ENCODE measurements at places on chromosomes 16 and 17.

DNA sequence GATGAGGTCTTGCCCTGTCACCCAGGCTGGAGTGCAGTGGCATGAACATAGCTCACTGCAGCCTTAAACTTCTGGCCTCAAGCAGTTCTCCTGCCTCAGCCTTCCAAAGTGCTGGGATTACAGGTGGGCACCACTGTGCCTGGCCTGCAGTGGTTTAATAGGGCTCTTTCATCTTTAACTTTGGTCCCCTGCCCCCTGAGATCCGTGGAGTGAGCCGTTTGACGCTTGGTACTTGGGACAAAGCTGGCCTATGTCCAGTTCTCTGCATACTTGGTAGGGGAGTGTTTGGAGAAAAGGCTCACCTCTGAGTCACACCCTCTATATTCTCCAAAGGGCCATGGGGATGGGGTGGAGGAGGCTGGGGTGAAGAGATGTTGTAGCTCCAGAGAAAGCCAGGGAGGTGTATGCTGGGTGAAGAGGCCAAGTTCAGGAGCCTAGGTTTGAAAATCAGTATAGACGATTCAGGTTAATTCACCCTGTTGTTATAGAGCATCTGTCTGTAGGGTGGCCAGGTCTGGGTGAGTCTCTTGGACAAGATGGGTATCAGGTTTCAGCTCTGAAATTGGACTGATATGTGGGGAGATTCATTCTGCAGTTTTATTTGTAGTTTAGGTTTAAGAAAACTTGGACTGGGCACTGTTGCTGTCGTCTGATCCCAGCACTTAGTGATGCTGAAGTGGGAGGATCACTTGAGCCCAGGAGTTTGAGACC lies 17.6 kb downstream of the ABCC1 start:
- DNase-seq: no peak

GRCh38 chr17:57444682-57445450 lies 188.5 kb downstream of the MSI2 start:
- DNase-seq: no peak

DNA sequence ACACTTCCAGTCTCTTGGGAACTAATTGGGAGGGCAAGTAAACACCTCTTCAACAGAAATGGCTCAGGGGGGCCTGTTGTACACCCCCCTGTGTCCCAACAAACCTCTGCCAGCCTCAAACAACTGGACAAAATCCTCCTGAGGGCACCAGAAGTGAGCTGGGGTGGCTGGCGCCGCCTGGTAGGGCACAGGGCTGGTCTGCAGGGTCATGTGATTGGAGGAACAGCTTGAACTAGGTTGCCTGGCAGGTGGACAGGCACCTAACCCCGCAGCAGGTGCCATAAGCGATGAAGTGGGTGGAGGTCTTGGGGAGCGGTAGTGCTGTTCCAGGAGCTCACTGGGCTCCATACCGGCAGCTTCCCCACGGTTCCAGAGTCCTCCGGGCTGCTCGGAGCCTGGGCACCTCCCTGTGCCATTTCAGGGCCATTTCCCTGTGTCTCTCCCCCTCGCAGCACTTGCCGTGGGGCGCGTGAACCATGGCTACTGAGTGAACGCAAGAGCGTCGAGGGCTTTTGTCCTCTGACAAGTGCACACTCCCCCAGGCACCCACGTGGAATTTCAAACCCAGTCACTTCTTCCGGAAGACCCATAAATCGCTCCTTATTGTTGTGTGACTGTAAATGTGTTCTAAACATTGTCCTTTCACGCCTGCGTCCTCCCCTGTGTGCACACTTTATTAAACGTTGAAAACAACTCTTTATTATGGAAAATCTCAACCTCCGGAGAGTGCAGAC lies 101.5 kb downstream of the SEC14L1 start:
- DNase-seq: no peak

DNA sequence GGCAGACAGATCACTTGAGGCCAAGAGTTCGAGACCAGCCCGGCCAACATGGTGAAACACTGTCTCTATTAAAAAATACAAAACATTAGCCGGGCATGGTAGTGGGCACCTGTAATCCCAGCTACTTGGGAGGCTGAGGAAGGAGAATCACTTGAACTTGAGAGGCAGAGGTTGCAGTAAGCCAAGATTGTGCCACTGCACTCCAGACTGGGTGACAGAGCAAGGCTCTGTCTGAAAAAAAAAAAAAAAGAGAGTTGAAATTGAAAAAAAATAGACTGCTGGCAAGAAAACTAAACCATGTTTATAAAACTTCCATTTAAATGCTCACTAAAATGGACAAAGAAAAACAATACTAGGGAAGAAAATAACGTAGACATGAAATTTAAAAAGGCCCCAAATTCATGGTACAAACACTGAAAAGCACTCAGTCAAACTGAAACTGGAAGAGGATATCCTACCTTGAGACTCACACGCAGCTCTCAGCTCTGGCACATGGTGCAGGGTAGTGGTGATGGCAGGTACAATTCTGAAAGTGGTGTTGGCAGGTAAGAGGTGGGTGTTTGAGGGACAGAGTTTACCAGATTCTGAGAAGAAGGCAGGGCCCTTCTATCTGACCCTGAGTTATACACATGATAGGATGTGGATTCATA lies 19.3 kb downstream of the CNTROB start:
- DNase-seq: no peak

- no peak for DNase-seq
Observed at GRCh38 chr17:79923974-79924638, 84.9 kb upstream of the CBX4 start.

DNA sequence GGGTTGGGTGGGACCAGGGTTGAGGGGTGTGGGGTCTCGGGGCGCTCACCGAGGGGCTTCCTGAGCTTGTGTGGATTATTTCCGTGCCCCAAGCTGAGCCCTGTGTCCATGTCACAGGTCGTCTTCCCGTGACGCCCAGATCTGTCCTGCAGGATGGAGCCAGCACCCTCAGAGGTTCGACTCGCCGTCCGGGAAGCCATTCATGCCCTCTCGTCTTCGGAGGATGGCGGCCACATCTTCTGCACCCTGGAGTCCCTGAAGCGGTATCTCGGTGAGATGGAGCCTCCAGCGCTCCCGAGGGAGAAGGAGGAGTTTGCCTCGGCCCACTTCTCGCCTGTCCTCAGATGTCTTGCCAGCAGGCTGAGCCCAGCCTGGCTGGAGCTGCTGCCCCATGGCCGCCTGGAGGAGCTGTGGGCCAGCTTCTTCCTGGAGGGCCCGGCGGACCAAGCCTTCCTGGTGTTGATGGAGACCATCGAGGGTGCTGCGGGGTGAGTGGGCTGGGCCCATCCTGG lies 1.0 kb downstream of the TELO2 start:
- no peak for DNase-seq

DNA sequence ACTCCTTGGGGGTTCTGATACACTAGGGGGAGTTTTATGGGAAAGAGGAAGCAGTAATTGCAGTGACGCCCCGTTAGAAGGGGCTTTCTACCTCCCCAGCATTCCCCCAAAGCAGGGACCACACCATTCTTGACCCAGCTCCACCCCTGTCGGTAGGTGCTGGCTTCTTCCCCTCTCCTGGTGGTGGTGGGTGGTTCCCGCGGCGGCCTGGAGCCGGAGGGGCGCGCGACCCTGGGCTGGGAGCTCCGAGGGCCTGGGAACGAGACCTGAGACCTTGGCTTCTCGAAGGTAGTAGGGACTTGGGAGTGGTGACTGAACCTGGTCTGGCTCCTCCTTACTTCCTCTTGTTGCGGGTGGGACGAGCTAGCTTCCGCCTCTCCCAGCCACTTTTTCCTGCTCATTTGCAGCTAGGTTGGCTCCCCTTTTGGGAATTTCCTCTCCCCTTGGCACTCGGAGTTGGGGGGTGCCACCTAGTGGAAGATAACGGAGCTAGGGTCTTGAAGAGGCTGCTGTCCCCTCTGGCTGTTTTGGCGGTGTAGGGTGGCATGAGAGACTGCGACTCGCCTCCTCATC lies 438 bp downstream of the GRN start:
- DNase-seq: no peak

DNA sequence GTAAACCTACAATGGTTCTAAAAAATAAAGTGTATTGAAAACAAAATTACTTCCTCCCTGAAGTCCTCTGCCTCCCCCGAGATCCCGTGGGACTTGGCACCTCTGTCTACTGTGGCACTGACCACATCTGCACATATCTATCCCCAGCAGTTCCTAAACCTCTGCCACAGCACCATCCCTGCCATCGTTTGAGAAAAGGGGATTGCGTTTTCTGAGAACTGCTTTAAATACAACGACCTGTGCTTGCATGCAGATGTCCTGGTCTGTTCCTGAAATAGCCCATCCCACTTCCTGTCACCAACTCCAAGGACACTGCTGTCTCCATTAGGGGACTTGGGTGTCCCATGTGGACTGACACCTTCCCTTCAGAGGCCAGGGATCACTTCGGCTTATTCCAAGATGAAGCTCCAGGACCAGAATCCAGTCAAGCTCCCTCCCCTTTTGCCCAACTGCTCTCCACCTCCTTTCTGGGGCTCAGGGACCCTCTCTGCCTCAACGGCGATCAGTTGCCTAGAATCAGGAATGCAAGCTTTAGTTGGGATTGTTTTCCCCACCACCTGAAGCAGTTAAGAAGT lies 20.6 kb downstream of the CBLN1 start:
- no peak for DNase-seq

GRCh38 chr16:83653785-83654184 lies 154.0 kb upstream of the HSBP1 start:
- no peak for DNase-seq

DNA sequence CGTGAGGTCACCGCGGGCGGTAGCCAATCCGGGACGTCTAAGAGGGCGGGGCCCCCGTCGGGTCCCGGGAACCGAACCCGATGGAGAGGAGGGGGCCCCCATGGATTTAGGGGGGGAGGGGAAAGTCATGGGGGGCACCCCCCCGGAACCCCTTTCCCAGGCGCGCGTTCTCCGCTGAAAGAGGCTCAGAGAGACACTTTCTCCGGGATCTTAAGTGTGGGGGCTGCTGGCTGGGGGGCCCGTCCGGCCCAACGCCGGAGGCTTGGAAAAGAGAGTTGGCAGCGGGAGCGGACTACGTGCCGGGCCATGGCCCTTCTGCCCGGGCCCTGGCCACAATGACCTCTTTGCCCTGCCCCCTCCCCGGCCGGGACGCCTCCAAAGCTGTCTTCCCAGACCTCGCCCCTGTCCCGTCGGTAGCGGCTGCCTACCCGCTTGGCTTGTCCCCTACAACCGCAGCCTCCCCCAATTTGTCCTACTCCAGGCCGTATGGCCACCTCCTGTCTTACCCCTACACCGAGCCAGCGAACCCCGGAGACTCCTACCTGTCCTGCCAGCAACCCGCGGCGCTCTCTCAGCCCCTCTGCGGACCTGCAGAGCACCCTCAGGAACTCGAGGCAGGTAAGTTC lies at the start of gene DLX4:
Gene DLX4 (plus strand): TSS at position 57 of the 626 bp plus-strand sequence. CDS start 279 bp downstream, at position 336.
- no peak for DNase-seq

DNA sequence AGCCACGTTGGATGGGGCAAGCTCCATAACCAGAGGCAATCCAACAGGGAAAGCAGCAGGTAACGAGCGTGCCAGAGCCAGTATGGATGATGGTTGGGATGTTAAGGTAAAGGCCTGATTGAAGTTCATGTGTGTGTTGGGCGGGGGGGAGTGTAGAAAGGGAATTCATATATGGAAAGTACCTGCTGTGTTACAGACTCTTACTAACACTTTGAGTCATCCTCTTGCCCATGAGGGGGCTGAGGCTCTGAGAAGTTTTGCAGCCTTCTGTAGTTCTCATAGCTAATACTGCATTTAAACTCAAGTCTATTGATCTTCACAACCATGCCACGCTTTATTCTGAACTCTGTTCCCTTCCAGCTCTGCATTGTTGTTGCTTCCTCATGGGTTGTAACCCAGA lies 28.5 kb downstream of the SYCE1L start:
- no peak for DNase-seq

DNA sequence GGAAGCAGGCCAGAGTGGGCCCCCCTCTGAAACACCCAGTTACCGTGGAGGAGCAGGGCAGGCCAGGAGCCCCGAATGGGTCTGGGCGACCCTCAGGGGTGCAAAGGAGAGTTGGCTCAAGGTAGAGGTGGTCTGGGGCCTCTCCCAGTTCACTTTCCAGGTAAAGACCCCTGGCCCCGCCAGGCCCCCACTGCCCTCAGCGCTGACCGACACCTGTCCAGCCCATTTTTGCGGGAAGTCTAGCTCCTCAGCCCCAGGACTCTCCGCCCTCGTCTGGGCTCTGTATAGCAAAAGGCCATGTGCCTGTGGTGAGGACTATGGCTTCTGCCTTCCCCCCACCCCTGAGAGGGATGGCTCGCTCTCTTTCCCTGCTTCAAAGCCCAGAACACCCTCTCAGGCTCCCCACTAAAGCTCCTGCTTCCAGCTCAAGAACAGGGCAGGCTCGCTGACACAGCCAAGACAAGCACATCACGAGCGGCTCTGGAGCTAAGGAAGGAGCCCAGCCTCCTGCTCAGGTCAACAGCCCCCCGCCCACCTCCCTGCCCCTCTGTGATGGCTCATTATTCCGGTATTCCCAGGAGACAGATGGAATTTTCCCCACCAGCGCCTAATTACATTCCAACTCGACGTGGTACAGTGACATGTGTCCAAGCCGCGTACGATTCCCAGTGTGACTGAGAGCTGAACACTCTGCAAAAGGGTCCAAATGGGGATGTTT lies 59.4 kb downstream of the RTN4RL1 start:
- no peak for DNase-seq

GRCh38 chr17:78069695-78070094 lies 58.9 kb downstream of the TMC6 start:
- no peak for DNase-seq

- no peak for DNase-seq
Observed at GRCh38 chr17:44108440-44109311, 14.8 kb downstream of the HDAC5 start.

DNA sequence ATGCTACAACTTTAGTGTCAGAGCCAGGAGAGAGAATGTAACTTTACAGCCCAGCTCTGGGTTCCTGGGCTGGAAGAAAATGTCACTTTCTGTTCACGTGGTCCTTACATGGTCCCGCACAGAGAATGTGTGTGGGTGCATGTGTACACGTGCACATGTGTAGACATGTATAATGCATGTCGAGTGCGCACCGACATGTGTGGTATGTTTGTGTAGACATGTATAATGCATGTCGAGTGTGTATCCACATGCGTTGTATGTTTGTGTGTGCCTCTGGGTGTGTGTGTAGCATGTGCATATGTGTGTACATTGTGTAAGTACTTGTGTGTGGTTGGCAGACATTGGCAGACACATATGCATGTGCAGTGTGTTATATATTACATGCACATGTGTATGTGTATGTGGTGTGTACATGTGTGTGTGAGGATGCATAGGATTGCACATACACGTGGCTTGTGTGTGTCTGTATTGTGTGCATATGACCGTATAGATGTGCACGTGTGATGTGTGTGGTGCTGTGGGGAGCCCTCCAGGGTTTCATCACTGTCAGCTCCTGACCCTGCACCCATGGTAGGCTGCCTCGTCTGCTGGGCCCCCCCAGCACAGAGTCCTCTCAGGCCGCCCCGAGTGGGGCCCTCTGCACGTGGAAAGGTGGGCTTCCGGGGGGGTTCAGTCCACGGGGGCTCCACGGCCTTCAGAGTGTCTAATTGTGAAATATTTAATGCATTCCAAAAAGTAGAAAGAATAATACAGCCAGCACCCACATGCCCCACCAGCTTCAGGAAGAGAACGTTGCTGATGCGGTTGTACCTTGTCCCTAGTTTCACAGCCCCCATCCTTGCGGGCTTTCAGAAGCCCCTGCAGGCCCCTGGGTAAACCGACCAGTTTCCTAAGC lies 214.2 kb upstream of the GSE1 start:
- no peak for DNase-seq
